Memory B cell (primary cell): ENCODE measurements at places on chromosomes 2 and 18.

DNA sequence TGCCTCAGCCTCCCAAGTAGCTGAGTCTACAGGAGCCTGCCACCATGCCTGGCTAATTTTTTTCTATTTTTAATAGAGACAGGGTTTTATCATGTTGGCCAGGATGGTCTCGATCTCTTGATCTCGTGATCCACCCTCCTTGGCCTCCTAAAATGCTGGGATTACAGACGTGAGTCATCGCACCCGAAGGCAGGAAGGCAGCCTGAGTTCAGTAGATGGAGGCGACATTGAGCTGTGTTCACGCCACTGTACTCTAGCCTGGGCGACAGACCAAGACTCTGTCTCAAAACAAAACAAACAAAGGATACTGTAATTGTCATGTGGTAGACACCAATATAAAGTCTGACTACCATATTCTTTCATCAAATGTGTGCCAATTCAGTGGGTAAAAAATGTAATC is 500.9 kb upstream of the DSEL start:
- no peak for DNase-seq

GRCh38 chr2:10575609-10576280 is 114.0 kb downstream of the NOL10 start:
- DNase-seq: no peak

GRCh38 chr2:192016265-192016664 is 169.4 kb upstream of the CAVIN2 start:
- no peak for DNase-seq

- no peak for DNase-seq
Measured at GRCh38 chr18:11800566-11801334, 50.5 kb upstream of the CHMP1B start.

DNA sequence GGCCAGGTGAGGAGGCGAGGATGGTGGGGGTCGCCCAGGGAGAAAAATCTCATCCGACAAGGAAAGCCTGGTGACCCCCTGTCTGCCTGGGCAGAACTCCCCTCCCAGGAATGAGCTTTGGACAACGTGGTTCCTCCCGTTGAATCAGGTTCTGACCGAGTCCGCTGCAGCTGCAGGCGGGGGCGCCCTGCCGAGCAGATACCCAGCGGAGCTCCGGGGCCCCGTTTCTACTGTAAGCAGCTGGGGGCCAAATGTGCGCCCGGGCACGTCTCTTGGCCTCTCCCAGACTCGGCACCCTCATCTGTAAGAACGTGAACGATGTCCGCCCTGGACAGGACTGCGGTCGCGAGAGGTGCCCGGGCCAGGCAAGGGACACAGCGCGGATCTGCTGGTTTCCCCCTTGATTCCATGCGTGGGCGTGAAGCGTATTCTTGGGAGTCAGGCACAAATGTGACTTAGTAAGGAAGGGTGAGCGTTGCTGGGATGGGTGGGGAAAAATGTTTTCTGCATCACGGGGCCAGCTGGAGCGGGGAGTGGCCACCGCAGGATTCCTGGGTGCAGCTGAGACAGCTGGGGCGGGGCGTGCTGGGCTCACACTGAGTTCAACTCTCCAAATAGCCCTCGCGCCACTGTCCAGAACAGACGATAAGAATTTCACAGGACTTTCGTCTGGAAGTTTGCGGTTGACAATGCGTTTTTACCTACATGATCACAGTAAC is 20.2 kb upstream of the TUBB6 start:
- no peak for DNase-seq

- DNase-seq: no peak
Measured at GRCh38 chr2:31764169-31764568, 183.4 kb upstream of the SRD5A2 start.

GRCh38 chr18:11747731-11748130 is 58.7 kb downstream of the GNAL start:
- DNase-seq: no peak
